ENCODE measurements at places on chromosomes 12 and 14. TPM values are rescaled to one million over a fixed set of nuclear protein-coding genes. Genes with fewer than 3 reads are reported as not detected.

- no peak for DNase-seq
Observed at GRCh38 chr14:95265106-95266094, 54.3 kb downstream of the CLMN start.

DNA sequence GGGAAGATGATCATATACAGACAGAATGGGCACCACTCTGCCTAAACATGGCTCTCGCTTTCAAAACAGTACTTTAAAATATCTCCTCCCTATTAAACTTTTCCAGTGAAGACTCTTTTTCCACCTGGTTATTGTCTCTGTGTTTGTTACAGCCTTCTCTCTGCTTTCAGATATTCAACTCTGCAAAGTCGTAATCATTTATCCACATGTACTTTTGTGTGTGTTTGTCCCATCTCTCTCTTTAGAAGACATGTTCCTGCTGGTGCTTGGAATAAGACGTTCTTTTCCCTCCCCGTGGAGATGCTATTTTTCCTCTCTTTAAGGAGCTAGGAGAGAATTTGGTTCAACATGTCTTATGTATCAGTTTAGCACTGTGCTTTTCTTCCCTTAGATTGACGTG is 45.1 kb downstream of the ETV6 start:
- no peak for DNase-seq

DNA sequence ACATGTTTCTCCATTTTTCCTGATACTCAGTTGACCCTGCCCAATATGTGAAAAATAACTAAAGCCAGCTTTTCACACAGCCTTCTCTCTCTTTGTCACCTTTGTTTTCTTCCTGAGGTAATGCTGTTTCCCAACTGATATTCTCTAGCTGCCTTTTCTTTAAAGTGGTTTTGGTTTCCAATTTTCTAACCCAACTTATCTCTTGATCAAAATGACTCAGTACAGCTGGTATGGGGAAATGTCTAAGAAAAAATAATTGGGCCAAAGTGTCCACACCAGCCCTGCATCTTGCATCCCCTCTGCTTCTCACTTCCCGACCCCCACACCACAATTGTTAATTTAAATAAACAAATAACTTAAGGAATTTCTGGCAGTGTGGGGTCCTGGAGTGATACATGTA is 193.8 kb downstream of the SYT1 start:
- DNase-seq, result no peak

- no peak for DNase-seq
Observed at GRCh38 chr14:41609704-41610183, 3.1 kb downstream of the LRFN5 start.

DNA sequence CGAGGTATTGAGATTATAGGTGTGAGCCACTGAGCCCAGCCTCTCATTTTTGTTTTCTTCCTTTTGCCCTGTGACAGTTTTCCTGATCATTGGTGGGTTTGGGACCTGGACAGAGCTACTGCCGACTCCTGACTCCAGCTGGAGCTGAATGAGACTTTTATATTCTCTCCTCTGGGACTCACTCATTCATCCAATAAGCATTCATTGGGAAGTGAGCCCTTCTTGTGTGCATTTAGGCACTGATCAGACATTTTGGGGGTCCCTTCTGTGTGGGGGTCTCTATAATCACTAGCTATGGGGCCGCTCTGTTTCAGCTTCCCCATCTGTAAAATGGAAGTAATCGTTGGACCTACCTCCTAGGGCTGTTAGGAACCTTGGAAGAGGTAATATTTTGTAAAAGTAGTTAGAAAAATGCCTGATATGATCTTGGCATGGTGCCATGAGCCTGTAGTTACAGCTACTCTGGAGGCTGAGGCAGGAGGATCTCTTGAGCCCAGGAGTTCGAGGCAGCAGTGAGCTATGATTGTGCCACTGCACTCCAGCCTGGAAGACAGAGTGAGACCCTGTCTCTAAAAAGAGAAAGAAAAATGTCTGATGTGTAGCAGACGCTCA is 7.2 kb downstream of the SH2B3 start:
- no peak for DNase-seq

GRCh38 chr12:54032627-54033100 is at the start of gene HOXC5:
Gene HOXC5, plus strand, starts transcription at chr12:54033050. Its CDS starts 73 bp downstream, at chr12:54033123.
- DNase-seq, result no peak

DNA sequence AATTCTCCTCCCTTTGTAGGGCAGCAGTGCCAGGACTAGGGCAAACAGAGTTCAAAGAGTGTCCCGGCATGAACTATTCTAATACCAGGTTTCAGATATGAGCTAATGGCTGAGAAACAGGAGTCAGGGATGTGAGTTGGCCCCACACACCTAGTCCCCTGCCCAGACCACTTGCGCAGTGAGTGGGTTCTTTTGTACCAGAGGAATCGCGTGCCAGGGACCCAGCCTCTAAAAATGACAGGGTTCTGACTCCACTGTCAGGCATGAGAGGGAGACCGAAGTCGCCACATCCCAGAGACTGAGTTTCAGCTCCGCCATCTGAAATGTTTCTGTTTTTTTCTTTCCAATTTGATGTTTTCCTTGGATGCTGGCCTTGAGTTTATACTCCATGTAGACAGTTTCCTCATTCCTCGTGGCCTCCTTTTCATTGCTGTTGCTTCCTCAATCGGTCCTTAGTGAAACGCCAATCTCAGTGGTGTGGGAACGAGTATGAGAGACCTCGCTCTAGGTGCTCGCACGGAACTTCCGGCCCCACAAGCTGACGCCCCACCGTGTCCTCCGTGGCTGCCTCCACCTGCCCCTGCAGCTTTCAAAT is 31.5 kb downstream of the FBXL14 start:
- DNase-seq, result no peak

DNA sequence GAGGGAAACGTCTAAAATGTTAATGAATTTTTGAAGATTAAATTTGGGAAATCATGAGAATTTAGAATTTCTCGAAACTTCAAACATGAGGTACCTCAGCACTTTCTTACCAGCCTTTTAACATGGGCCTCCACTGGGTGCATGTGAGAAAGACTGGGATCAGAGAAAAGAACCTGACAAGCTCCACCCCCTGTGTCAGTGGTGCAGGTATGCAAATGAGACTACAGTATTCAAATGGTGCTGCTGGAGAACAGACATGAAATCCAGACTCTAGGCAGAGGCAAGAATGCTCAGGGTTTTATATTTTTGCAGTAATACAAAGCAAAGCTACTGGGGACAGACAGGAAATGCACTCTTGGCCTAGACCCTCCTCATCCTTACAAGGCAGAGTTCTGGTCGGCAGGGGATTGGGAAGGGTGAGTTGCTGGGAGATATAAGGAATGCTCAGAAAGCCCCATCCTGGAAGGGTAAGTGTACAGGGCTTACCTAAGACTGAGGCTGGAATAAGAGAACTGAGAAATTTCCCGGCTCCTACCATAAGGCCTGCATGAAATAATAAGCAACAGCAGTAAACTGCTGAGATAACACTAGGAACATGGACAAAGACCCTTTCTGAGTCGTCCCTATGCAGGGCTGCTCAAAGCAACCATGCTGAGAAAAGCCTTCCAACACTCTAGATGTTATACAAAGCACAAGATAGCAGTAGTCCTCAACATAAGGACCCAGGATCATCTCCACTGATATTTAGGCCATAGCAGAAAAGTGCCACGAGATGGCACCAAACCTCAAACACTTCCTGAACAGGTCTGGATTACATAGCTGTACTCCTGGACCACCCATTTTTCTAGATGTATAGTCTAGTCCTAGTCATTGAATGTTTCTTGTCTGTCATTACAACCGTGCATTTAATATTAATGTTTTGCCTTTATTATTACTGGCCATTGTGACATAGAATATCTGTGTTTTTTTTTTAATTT is 260.8 kb downstream of the RASSF9 start:
- peak; percentile 18 for DNase-seq

- no peak for DNase-seq
Observed at GRCh38 chr12:4216187-4216927, 57.2 kb upstream of the CCND2 start.

- no peak for DNase-seq
Observed at GRCh38 chr14:102085948-102086708, 716 bp downstream of the HSP90AA1 start.

- DNase-seq, result no peak
Observed at GRCh38 chr12:112285600-112286401, 96.4 kb downstream of the HECTD4 start.

DNA sequence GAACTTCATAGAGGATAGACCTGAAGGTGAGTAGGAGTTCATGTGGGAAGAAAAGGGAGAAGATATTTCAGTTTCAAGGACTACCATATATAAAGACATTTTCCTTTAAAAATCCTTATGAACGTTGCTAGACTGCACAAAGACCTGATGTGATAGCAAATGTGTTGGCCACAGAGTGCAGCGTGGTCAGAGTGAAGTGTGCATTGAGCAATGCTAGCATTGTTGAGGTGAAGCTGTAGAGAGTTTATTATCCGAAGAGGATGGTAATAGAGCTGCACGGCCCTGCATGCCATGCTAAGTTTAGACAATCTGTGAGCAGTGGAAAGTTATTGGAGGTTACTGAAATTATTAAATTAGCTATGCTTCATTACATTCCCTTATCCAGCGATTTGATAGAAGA is 413.0 kb downstream of the CCDC91 start:
- DNase-seq, result no peak

- no peak for DNase-seq
Observed at GRCh38 chr12:103540319-103540718, 44.6 kb upstream of the C12orf42 start.

DNA sequence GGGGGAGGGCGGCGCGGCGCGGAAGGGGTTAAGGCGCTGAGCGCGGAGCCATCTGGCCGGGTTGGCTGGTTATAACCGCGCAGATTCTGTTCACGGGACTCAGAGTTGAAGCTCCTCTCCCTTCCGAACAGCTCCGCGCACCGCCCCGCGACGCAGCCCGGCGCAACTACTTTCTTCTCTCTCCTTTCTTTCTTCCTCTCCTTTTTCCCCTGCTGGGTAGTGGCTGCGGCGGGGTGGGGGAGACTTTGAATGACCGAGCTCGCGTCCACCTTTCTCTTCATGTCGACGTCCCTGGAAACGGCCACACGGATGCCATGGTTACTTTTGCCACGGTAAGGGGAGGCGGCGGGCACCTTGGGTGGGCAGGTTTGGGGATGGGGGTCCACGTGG is at the start of gene NTF3:
NTF3 (plus strand) TSS at position 98 of the 390 bp plus-strand sequence; CDS start at position 315, 217 bp downstream.
- DNase-seq, result no peak

DNA sequence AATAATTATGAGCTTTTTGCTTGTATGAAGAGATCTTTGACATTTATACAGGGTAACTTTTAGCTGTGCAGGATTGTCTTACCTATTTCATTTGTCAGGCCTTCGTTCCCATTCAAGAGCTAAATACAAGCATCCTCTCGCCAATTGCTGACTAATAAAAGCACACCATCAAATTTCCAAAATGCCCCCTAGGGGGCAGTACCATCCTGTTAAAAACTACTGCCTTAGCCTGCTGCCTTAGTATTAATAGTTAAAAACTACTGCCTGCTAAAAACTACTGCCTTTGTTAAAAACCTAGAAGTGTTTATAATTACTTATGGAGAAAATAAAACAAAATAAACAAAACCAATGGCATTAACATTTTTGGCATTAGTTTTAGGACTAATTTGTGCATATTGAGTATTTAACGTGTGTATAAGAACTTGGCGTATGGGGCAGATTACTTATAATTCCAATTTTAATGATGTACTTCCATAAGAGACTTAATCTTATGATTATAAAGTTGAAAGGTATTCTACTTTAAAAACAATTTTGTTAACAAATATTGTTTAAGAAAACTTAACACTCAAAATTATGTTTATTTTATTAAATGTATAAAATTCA is 3.0 kb upstream of the IFI27L2 start:
- DNase-seq, result no peak

DNA sequence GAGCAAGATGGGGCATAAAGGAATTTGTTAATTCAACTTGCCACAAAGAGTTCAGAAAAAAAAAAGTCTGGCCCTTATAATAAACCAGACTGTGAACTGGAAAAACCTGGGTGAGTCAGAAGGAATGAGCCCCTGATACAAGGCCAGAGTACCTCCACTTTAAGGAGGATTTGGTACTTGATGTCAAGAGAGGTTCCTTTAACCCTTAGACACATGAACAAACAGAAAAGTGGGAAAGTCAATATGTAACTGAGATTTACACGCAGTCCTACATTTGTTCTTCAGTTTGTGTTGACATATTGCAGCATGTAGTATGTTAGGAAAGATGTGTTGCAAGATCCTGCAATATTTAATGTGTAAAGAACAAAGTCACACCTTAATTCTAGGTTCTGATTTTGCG is 14.2 kb upstream of the SLC38A4 start:
- no peak for DNase-seq

DNA sequence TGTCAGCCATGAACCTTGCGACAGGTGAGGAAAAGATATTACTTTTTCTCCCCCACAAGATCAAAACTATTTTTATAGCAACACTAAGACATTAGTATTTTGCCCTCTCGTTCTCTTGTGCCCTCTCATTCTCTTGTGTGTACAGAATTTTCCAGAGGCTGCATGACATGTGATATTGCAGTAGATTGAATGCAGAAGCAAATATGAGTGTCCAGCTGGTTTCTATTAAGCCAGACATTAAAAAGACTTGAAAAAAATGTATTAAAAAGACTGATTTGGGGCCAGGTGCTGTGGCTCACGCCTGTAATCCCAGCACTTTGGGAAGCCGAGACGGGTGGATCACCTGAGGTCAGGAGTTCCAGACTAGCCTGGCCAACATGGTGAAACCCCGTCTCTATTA is 63.7 kb upstream of the ZFP36L1 start:
- no peak for DNase-seq

GRCh38 chr14:22024137-22024536 is 350.5 kb upstream of the OR4E1 start:
- no peak for DNase-seq

- no peak for DNase-seq
Observed at GRCh38 chr12:1848745-1849144, 28.4 kb downstream of the LRTM2 start.

DNA sequence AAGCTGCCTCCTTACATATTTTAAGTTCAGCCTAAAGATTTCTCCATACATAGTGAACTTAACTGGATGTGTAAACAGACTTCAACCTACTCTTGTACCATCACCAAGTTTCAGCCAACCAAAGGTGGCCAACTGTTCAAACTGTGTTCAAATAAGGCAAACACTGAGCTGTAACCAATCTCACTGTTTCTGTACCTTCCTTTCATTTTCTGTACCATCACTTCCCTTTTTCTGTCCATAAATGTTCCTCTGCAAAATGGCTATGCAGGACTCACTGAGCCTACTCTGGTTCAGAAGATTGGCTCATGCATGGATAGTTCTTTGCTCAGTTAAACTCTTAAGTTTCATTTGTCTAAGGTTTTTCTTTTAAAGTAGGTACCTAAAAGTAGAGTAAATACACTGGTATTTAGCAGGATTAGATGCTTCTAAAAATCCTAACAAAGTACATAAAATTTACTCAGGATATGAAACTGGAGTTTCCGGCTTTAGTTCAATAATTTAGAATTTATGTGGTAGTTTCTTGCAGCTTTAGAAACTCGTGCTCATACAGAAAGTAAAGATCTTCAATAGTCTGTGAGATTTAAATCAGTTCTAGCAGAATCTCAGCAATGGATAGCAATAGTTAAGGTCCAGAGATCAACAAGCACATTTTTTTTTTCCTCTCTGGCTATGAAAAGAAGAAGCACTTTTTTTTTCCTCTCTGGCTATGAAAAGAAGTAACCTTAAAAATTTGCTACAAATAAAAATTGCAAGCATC is 282.0 kb upstream of the PPFIA2 start:
- no peak for DNase-seq

Gene SOAT2
- polyA plus RNA-seq, result 1.3 TPM

Gene CIT
- polyA plus RNA-seq, result 20.4 TPM

Gene LRP1
- 65.3 TPM for polyA plus RNA-seq

Gene HOXC11
- 3.5 TPM for polyA plus RNA-seq

Gene PLEKHD1
- polyA plus RNA-seq, result 5.8 TPM

Gene DEGS2
- polyA plus RNA-seq, result 0.96 TPM

Gene LTA4H
- 97.6 TPM for polyA plus RNA-seq

Gene HOXC12
- not detected for polyA plus RNA-seq

Data from left renal pelvis (tissue), 4 donors.